ENCODE measurements at places on chromosomes 6 and 20. TPM values are rescaled to one million over a fixed set of nuclear protein-coding genes. Genes with fewer than 3 reads are reported as not detected.

The TBC1D22B gene
- 9.3 TPM for total RNA-seq

The CDH4 gene
- total RNA-seq: 0.11 TPM

The ARMC2 gene
- 1.7 TPM for total RNA-seq

The RAB44 gene
- not detected for total RNA-seq

The ESR1 gene
- total RNA-seq: not detected

The ELOVL2 gene
- total RNA-seq: not detected

The ALDH5A1 gene
- total RNA-seq: 2.2 TPM

The TMC2 gene
- not detected for total RNA-seq

The ZSCAN23 gene
- 2.5 TPM for total RNA-seq

The INSM1 gene
- not detected for total RNA-seq

The DYNLT2 gene
- 0.86 TPM for total RNA-seq

The PRSS35 gene
- not detected for total RNA-seq

The ABT1 gene
- total RNA-seq: 19.6 TPM

The MYLK2 gene
- total RNA-seq: 9.8 TPM

Measured in dermis lymphatic vessel endothelial cell (primary cell).